BJ (cell line): ENCODE measurements at places on chromosomes 7 and 10.

- no peak for DNase-seq
Measured at GRCh38 chr10:70558871-70559810, 43.4 kb downstream of the PRF1 start.

DNA sequence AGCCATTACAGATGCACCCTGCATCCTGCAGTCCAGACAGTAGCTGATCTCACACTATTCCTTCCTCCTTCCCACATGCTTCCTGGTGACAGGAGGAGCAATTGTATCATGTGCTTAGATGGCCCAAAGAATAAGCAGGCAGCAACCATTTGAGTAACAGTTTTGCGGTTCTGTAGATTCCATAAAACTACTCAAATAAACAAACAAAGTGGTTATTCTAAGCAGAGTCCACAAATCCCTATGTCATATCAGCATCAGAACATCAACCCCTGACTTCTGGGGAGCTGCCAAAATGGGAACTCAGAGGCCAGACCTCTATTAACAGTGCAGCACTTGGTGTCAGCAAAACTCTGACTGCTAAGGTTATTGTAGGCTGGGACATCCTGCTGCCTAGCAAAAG is 226.0 kb downstream of the SORCS1 start:
- DNase-seq: no peak

GRCh38 chr7:132779164-132779563 is 202.9 kb upstream of the PLXNA4 start:
- no peak for DNase-seq

- DNase-seq: no peak
Measured at GRCh38 chr10:28060031-28060607, 61.2 kb upstream of the ODAD2 start.
